NCI-H2107 (cell line): ENCODE measurements at places on chromosomes 5 and 9.

DNA sequence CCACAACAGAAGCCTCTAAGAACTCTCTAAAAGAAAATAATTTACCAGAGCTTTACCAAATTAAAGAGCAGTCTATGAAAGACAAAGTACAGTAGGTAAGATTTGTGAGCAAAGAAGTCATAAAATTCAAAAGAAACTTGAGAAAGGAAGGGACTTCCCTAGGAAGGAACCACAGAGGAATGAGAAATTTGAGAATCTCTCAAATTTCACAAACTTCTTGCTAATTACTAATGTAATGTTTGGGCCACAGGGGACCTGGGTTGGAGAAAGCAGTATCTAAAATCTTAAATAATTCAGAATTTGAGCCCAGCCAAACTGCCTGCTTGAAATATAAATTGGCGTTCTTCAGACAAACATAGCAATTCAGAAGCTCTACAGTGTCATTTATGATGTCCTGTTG lies 225.0 kb upstream of the PRR16 start:
- DNase-seq, result no peak

GRCh38 chr9:126162611-126163381 lies 163.8 kb upstream of the MVB12B start:
- no peak for DNase-seq

DNA sequence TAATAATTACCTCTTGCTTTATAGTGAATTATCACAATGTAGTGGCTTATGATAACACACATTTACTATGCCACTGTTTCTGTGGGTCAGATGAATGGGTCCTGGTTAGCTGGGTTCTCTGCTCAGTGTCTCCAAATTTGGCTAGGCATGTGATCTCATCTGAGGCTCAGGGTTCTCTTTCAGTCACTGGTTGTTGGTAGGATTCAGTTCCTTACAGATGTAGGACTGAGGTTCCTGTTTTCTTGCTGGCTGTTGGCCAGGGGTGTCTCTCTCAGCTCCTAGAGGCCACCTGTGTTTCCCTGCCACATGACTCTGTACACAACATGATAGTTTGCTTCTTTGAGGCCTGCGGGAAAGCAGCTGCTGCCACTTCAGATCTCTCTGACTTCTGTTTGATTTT lies 7.1 kb downstream of the NFX1 start:
- no peak for DNase-seq

DNA sequence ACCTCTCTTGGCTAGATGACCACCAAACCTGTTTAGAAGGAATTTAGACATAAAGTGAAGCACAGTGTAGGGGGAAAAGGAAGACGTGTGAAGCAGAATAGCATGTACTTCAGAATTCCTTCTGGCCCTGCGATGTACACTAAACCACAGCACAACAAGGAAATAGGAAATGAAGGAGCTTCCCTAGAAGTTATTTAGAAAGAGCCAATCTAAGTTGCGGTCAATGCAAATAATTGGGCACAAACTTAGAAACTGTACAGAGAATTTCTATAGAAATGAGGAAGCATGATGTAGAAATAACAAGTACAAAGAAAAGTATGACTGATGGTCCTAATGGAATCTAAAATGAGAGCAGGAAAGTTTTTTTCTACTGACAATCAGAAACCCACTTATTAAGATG lies 41.5 kb downstream of the ANKRD55 start:
- DNase-seq, result no peak

DNA sequence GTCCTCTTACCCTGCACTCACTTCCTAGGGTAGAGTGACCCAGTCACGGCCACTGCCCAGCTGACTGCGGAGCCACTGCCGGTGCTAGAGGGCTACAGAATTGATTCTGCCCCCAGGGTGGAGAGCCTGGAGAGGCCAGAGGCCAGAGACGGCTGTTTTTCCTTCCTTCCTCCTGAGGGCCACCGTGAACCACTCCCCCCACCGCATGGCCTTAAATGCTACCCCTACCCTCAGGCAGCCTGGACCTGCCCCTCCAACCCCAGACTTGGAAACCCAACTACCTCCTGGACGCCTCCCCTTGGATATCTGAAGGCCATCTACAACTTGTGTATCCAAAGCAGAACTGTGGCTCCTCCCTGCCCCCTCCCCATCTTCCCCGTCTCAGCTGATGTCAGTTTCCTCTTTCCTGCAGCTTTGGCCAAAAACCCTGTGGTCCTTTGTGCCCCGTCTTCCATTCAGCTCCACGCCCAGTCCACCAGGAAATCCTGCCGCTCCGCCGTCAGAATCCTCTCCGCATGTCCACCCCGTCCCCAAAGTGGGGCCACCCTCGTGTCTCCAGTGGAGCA lies 16.3 kb downstream of the SH2D3C start:
- DNase-seq, result no peak
